ENCODE measurements at places on chromosomes 6 and 20. TPM values are rescaled to one million over a fixed set of nuclear protein-coding genes. Genes with fewer than 3 reads are reported as not detected.

PNRC1 gene
- 82.7 TPM for polyA plus RNA-seq

AP5S1 gene
- 12.5 TPM for polyA plus RNA-seq

ZFP57 gene
- 0.77 TPM for polyA plus RNA-seq

TREM1 gene
- 1.1 TPM for polyA plus RNA-seq

HLA-DRB5 gene
- polyA plus RNA-seq, result 0.45 TPM

CLIC5 gene
- 60.5 TPM for polyA plus RNA-seq

FAXC gene
- polyA plus RNA-seq, result 0.45 TPM

FAM83B gene
- 1.5 TPM for polyA plus RNA-seq

KCNG1 gene
- polyA plus RNA-seq, result 0.41 TPM

COL21A1 gene
- polyA plus RNA-seq, result 19.9 TPM

APCDD1L gene
- 0.14 TPM for polyA plus RNA-seq

TMEM217 gene
- 0.16 TPM for polyA plus RNA-seq

SLPI gene
- polyA plus RNA-seq, result 2.1 TPM

NHLRC1 gene
- 2.1 TPM for polyA plus RNA-seq

PSORS1C2 gene
- polyA plus RNA-seq, result not detected

BTN1A1 gene
- polyA plus RNA-seq, result not detected

RPP40 gene
- 6.0 TPM for polyA plus RNA-seq

HDGFL1 gene
- not detected for polyA plus RNA-seq

ARFGEF3 gene
- 0.63 TPM for polyA plus RNA-seq

NOX3 gene
- not detected for polyA plus RNA-seq

EMILIN3 gene
- polyA plus RNA-seq, result 4.3 TPM

GSTA1 gene
- 0.09 TPM for polyA plus RNA-seq

TEAD3 gene
- polyA plus RNA-seq, result 27.1 TPM

PKIB gene
- polyA plus RNA-seq, result 0.25 TPM

PREP gene
- 19.5 TPM for polyA plus RNA-seq

MUC22 gene
- polyA plus RNA-seq, result 0.14 TPM

TMEM200A gene
- 0.27 TPM for polyA plus RNA-seq

HLA-DOA gene
- 1.2 TPM for polyA plus RNA-seq

NFYA gene
- 6.1 TPM for polyA plus RNA-seq

OCSTAMP gene
- not detected for polyA plus RNA-seq

EEF1A2 gene
- 952 TPM for polyA plus RNA-seq

HTR1B gene
- not detected for polyA plus RNA-seq

C20orf204 gene
- 0.36 TPM for polyA plus RNA-seq

IP6K3 gene
- 14.4 TPM for polyA plus RNA-seq

GJA1 gene
- 116 TPM for polyA plus RNA-seq

FOXQ1 gene
- polyA plus RNA-seq, result not detected

FNDC1 gene
- 0.07 TPM for polyA plus RNA-seq

MAS1 gene
- polyA plus RNA-seq, result 0.02 TPM

GMNN gene
- polyA plus RNA-seq, result 7.0 TPM

MACROD2 gene
- 0.61 TPM for polyA plus RNA-seq

IL17A gene
- polyA plus RNA-seq, result not detected

BMP2 gene
- polyA plus RNA-seq, result 1.9 TPM

UST gene
- 5.1 TPM for polyA plus RNA-seq

LCA5 gene
- polyA plus RNA-seq, result 1.6 TPM

BPI gene
- 0.07 TPM for polyA plus RNA-seq
